Right atrium auricular region (tissue), 2 donors: ENCODE measurements at places on chromosomes 3 and 15.

GRCh38 chr3:19717736-19718135, 216.3 kb downstream of the EFHB start:
- DNase-seq: no peak
- H3K4me3 ChIP-seq: no peak overlapping the region
- H3K4me1 ChIP-seq: no peaks in the 10 kb centered on the region
- no peaks in the 10 kb centered on the region for H3K36me3 ChIP-seq
- H3K27me3 ChIP-seq: no peaks in the 10 kb centered on the region
- no peak overlapping the region for H3K27ac ChIP-seq

DNA sequence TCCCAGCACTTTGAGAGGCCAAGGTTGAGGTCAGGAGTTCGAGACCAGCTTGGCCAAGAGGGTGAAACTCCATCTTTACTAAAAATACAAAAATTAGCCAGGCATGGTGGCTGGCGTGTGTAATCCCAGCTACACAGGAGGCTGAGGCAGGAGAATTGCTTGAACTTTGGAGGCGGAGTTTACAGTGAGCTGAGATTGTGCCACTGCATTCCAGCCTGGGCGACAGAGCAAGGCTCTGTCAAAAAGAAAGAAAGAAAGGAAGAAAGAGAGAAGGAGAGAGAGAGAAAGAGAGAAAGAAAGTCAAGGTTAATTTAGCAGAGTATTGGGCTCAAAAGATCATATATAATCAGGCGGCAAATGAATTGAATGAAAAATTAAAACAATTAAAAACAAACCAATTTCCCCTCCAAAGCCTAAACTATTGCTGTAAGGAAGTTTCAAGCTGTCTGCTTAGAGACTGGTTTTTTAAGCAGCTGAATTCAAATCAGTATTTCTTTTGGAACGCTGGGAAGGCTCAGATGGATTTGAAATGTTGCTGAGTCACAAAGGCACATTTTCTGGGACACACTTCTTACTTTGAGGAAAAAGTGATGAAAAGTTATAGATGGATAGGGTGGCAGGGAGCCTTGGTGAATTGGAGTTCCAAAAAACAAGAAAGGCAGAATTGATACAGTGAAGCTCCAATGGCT, 81.3 kb upstream of the BHLHE40 start:
- H3K36me3 ChIP-seq: no peaks in the 10 kb centered on the region
- no peaks in the 10 kb centered on the region for H3K27me3 ChIP-seq
- H3K27ac ChIP-seq: peak overlapping the region; percentile 36
- no peak overlapping the region for H3K4me3 ChIP-seq

- H3K4me3 ChIP-seq: no peak overlapping the region
- peaks cover 36% of the 10 kb centered on the region for H3K36me3 ChIP-seq
- H3K27me3 ChIP-seq: no peaks in the 10 kb centered on the region
- H3K27ac ChIP-seq: no peak overlapping the region
Measured at GRCh38 chr3:10023587-10024310, 2.5 kb upstream of the FANCD2 start.

GRCh38 chr15:65583701-65584100, 27.2 kb downstream of the INTS14 start:
- peaks cover 72% of the 10 kb centered on the region for H3K36me3 ChIP-seq
- H3K4me1 ChIP-seq: no peaks in the 10 kb centered on the region
- no peak overlapping the region for H3K4me3 ChIP-seq
- no peak for DNase-seq
- H3K27me3 ChIP-seq: no peaks in the 10 kb centered on the region

DNA sequence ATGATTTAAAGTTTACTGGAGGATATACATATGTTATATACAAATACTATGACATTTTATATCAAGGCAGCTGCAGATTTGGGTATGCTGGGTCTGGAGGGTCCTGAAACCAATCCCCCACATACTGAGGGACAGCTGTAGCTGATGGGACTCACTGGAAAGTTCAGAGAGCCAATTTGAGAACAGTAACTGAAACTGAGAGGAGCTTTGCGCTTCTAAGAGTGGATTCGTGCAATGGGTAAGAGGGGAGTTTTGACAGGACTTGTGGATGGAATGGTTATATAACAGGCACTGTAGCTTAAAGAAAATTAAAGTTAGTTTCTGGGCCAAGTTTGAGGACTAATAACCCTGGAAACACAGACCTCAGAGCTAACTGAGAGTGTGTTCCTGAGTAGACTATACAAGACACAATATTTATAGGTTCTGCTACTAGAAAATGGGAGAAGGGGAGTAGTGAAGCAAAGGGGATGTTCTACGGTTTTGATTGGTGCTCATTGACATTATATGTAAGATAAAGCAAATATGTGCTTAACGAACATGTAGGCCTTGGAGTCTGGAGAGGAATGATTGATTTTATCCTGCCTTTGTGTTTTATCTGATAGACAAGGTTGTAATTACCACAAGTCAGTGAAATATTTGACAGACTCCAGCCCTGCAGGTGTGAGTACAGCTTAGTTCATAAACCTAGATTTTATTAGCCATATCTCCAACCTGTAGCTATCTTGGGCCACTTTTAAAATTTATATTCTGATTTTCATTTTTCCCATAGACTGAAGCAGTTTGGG, 4.8 kb upstream of the ZMAT3 start:
- H3K36me3 ChIP-seq: no peaks in the 10 kb centered on the region
- no peaks in the 10 kb centered on the region for H3K27me3 ChIP-seq
- H3K4me3 ChIP-seq: no peak overlapping the region
- peaks cover 6% of the 10 kb centered on the region for H3K4me1 ChIP-seq
- DNase-seq: no peak

- H3K27ac ChIP-seq: no peak overlapping the region
- DNase-seq: no peak
- peaks cover 3% of the 10 kb centered on the region for H3K27me3 ChIP-seq
- no peak overlapping the region for H3K4me3 ChIP-seq
- H3K36me3 ChIP-seq: no peaks in the 10 kb centered on the region
Measured at GRCh38 chr3:108403686-108404345, 106.6 kb downstream of the MYH15 start.

DNA sequence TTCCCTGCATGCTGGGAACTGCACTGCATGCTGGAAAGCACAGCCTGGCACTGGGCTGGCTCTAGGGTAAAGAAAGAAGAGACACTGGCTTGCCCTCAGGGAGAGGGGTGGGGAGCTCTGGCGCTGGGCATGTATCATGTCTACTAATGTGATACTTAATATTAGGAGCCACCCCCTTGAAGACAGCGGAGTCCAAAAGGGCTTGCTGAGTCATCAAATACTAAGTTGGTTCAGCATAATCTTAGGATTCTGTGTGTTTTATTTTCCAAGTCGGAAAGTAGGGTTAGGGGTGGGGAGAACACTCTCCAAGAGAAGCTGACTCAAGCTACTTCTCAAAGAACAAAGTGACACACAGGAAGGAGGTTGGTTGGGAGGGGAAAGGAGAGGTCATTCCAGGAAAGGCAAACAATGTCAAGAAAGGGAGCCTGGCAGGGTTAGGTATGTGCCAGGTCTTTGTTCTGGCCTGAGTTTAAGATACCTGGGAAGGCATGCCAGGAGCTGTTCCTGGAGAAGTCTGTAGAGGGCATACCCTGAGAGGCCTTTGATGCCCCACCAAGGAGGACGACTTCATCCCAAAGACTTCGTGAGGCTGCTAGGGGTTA, 237.8 kb upstream of the NR2E3 start:
- no peaks in the 10 kb centered on the region for H3K27me3 ChIP-seq
- H3K4me3 ChIP-seq: no peak overlapping the region
- no peak for DNase-seq
- no peak overlapping the region for H3K27ac ChIP-seq

DNA sequence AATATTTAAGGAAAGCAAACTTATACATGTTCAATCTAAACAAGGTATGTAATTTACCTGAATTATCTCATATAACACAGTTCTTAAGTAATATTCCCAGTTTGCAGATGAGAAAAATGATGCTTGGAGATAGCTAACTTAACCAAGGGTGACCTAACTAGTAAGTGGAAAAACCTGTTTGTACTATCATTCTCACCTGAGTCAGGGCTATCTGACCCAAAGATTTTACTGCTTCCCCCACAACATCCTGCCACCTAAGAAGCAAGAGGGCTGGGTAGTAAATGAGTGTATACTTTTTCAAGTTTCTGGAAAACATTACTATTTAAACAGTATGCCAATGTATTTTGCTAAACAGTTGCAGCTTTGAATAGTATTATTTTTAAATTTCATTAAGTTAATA, 10.6 kb downstream of the TP63 start:
- no peaks in the 10 kb centered on the region for H3K36me3 ChIP-seq
- no peaks in the 10 kb centered on the region for H3K4me1 ChIP-seq
- no peak overlapping the region for H3K27ac ChIP-seq
- DNase-seq: no peak
- H3K4me3 ChIP-seq: no peak overlapping the region

GRCh38 chr3:146968204-146968651, 363.1 kb upstream of the PLSCR5 start:
- H3K27me3 ChIP-seq: no peaks in the 10 kb centered on the region
- no peak for DNase-seq
- H3K4me1 ChIP-seq: no peaks in the 10 kb centered on the region

DNA sequence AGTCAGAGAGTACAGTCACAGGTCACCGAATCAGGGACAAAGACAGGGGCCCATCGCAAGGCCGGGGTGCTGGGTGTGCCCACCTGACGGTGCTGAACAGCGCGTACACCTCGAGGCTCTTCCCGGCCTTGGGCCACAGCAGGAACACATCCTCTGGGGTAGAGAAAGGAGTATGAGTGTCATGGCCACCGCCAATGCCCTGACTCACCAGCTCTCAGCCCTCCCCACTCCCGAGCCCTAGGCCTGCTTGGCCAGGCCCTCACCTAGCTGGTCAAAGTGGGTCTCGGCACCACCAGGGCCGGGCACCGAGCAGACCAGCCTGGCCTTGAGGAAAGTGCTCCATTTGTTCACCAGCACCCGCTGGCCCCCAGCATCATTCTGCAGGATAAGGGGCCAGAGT, 4.2 kb downstream of the SEMA3G start:
- no peaks in the 10 kb centered on the region for H3K4me1 ChIP-seq
- no peak for DNase-seq
- H3K4me3 ChIP-seq: no peak overlapping the region

DNA sequence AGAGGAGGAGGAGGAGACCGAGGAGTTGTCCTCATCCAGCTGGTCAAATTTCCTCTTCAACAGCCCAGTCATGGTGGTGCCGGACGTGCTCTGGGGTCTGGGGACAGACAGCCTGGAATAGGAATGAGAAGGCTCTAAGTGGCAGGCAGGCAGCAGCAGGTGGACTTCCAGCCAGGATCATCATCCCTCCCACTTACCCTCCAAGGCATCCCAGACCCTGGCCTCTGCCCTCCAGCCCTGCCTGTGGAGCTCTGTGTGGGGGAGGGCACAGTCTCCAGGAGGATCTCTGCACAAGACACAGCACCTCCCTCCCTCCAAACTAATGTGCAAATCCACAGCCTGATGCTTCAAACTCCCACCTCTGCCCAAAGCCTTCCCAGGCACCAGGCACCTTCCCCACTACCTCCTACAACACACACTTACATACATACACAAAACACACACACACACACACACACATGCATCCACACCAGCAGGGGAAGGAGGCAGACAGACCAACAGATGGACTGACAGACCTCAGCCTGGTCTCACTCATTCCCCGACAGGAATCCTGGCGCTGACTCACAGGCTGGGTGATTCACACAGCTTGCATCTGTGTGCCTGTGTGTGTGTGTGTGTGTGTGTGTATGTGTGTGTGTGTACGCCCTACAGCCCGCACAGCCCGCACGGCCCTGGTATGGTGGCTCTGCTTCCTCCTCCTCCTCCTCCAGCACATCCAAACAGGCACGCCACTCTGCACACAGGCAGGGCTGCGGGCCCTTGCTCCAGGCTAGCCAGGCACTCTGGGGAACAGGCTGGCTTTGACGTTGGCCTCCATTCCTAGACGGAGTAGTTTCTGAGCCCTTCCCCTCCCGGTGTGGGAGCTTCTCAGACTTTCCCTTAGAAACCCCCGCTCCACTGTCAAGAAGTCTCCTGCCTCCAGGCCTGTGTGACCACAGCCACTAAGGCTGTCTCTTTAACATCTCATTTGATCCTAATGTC, 6.5 kb downstream of the CSRNP1 start:
- H3K36me3 ChIP-seq: peaks cover 49% of the 10 kb centered on the region
- peak; percentile 88 for DNase-seq
- peak overlapping the region; percentile 15 for H3K4me3 ChIP-seq
- H3K27ac ChIP-seq: peak overlapping the region; percentile 82
